ENCODE measurements at places on chromosomes 16 and 17.

DNA sequence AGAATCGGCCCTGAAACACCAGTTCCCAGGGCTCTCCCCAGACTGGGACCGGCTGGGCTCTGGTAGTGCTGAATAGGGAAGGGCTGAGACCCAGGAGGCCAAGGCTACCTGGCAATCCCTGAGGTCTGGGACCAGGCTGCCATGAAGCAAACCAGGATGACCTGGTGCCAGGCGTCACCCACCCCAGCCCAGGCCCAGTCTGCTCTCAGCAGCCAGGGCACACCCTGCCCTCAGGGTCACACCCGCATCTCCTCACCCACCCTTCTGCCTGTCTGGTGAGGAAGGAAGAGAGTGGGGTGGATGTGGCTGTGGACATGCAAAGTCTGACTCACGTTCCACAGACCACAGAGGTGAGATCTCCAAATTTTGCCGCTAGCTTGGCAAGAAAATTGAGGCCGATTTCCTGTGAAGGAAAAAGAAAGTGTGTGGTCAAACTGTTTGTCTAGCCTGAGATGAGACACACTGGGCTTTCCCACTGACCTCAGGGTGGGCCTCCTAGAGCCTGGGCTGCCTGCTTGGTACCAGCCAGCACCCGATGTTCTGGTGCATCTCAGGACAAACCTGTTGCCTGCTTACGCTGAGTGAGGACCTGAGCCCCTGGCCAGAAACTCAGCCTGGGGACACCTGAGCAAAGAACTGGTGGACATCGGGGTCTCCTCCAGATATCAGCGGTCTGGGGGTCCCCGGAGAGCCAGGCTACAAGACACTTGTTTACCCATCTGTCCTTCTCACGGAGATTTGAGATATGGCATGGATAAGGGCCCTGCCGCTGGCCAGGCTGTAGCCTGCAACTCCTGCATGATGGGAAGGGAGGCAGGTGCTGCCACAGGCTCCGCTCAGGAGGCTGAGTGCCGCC is 6.3 kb upstream of the RAB37 start:
- no peak for DNase-seq

GRCh38 chr16:30941600-30942425 is 7.1 kb upstream of the ORAI3 start:
- DNase-seq = no peak

DNA sequence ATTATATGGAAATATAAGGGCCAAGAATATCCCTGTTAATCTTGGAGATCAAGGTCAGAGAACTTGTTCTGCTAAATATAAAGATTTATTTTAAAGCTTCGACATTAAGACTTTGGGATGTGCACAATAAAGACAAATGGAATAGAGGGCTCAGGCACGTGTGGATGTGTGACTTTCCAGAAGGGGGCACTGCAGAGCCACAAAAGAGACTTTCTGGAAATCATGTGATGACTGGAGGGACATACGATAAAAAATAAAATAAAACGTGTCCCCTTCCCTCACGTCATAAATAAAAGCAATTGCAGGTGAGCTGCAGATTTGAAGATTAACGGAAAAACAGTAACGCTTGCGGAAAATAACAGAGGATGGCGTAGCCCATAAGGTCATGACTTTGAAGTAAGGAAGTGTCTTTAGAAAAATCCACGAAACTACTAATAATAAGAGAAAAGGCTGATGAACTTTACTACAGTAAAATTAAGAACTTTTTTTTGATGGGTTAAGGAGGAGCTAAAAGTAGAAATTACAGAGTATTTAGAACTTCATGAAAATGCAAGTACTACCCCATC is 9.4 kb upstream of the ENGASE start:
- no peak for DNase-seq

GRCh38 chr17:78996781-78997201 is 12.8 kb downstream of the CANT1 start:
- DNase-seq = no peak

DNA sequence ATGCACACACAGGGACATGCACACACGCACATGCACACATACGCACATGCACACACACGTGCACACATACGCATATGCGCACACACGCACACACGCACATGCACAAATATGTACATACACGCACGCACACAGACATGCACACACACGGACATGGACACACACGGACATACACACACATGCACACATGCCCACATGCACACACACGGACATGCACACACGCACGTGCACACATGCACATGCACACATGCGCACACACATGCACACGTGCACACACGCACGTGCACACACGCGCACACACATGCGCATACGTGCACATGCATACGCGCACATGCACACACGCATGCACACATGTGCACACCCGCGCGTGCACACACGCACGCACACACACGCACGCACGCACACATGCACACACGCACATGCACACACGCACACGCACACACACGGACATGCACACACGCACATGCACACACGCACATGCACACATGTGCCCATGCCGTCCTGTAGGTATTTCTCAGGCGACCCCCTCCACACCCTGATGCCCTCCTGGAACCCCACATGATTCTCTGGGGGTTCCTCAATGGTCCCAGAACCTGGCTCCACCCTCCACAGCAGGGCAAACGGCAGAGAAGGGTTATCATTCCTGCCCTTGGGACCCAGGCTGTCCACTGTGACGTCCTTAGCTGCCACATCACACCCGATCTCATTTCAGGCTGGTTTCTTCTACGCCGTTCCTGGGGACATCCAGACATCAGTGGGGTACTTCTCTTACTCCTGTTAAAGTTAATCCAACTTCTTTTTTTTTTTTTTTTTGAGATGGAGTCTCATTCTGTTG is 9.6 kb upstream of the RBFOX3 start:
- DNase-seq = no peak

DNA sequence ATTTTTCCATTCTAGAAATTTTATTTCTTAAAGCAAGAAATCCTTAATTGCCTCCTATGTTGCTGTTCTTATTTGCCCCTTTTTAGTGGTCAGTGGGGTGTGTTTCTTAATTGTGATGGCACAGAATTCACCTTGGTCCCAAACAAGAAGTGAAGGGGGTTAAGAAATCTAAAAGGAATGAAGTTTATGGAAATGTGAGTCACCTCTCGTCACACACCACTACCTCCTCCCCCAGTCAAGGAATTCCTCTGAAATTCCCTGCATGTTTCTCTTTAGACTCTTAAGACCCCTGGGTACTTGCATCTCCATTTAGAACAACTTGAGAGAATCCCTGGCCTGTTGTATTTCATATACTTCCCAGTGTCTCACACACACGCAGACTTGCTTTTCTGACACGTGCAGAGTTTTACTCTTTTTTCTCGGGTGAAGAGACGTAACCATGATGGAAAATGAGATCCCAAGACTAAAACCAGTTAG is 247.4 kb downstream of the PRKCA start:
- DNase-seq = no peak

DNA sequence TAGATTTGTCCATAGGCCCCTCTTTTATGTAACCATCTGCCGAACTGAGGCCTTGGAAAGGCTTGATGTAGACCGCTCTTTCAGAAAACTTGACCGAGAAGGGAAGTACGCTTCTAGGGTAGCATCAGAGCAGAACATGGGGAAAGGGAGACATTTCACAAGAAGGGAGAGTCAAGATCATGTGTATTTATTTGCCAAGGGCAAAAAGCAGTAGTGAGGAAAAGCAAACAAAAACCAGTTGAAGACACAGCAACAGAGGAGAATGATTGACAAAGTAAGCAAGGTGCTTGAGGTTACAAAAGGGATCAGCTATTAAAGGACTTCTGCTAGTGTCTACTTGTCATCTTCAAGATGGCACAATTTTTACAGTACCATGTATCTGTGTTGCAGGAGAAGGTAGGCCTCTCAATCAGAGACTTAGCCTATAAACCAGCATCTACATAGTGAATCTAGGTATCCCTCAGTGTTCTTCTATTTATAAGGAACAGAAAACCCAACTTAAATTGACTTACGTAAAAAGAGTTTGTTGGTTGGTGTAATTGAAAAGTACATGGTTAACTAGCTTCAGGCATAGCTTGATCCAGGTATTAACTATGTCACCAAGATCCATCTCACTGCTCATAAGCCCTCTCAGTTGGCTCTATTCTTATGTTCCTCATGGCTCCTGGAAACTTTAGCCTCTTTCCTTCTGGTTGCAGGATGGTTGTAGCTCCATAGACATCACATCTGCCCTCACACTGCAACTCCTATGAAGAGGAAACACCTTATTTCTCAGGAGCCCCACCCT is 288.4 kb downstream of the IRX3 start:
- DNase-seq = no peak

All from forelimb muscle (tissue), 1 donor.